ENCODE measurements at places on chromosomes 1 and 21. TPM values are rescaled to one million over a fixed set of nuclear protein-coding genes. Genes with fewer than 3 reads are reported as not detected.

- no peak for DNase-seq
Measured at GRCh38 chr1:42847111-42847595, 740 bp downstream of the ZNF691 start.

DNA sequence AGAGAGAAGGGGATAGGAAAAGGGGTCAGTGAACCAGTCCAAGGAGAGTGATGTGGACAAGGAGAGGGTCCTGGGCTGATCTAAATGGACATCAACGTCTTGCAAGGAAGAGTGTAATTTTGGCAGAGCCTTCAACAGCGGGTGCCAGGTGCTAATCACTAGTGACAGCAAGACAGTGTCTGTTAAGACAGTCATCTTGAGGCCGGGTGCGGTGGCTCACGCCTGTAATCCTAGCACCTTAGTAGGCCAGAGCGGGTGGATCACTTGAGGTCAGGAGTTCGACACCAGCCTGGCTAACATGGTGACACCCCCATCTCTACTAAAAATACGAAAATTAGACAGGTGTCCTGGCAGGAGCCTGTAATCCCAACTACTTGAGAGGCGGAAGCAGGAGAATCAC lies 12.2 kb upstream of the PADI6 start:
- DNase-seq = no peak

DNA sequence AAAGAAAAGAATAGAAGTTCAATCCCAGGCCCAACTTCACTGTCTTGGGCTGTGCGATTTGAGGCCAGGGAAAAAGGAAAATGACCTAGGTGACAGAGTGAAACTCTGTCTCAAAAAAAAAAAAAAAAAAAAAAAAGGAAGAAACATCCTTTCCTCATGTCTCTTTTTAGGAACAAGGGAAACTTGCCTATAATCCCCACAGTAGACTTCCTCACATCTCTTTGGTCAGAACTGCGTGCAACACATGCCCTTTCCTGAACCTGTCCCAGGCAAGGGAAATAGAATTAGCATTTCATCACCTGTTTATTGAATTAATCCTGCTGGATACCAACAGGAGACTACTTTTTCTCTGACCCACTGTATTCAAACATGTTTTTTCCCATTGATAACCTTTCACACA lies 2.3 kb downstream of the DCST1 start:
- no peak for DNase-seq

- DNase-seq = no peak
Measured at GRCh38 chr1:32997381-32997891, 32.8 kb upstream of the RNF19B start.

DNA sequence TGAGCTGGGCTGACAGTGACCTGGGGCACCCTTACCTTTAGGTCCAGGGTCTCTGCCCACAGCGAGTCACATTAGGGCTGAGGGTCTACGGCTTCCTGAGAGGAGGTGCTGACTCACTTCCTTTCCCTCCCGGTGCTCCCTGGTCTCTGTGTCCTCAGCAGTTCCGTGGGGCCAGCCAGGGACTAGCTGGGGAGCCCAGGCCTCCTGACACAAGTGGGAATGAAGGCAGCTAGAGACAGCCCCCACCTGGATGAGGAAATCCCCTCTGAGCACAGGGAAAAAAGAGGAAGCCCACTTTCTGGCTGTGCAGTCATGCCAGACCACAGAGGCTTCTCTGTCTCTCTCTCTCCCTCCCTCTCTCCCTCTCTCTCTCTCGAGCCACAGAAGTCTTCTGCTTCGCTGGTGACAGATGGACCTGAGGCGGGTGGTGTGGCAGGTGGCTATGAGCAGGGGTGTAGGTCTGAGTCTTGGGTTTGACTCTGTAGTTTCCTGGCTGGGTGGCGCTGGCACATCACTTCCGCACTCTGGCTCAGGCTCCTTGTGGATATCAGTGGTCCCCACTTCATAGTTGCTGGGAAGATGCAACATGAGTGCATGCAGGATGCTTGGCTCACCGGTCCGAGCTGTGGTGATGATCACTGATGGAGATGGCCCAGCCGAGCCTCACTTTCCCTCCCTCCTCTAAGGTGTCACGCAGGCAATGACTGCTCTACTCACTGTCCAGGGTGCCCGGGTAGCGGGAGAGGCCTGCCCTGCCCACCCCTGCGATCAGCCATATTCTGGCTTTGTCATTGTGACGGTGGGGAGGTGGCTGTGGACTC lies 3.5 kb downstream of the SLC66A1 start:
- DNase-seq = no peak

GRCh38 chr1:183012301-183012994 lies 10.8 kb upstream of the LAMC1 start:
- no peak for DNase-seq

DNA sequence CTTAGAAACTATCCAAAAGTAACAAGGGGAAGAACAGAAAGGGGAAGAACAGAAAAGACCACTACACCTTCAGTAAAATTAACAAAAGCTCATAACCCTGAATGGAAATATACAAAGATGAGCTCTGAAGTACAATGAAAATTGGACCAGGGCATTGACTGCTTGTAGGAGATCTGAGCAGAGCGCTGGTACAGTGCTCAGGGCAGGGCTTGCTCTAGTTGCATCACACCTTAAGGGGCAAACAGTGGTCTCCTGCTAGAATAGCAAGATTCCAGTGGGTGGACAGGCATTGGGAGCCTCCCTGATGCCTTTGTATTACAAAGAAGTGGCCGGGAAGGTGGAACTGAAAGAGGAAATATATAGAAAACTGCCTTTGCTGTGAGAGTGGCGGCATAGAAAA lies 111.9 kb upstream of the RGS1 start:
- DNase-seq = no peak

DNA sequence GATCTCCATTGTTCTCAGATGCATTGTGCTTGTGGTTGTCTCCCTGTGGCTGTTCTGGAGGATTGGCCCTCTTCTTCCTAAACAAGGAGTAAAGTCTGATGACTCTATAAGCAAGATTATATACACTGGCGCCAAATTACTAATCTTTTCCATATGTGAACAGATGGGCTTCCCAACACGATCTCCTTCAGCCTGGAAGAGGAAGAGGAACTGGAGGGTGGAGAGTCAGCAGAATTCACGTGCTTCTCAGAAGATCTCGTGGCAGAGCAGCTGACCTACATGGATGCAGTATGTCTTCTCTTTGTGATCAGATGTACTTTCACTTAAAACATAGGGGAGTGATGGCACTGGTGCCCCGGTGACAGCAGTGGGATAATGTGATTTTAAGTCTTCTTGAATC lies 78.7 kb downstream of the RGL1 start:
- DNase-seq = no peak

DNA sequence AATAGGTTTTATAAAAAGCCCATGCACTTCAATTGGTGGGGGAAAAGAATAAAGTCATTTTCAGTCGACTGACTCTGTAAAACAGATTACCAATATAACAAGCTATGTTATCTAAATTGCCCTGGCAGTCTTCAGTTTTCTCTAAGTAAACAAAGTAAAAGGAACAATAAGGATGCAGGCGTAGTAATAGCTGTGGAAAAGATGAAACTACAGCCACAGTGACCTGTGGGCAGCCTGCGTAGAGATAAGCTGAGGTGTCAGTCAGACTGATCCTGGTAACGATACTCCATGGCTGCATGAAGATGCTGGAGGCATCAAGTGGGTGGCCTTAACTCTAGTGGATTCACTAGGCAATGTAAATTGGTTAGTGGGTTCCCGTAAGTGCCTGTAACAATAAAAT lies 29.3 kb downstream of the CLCC1 start:
- no peak for DNase-seq

The SCAMP3 gene
- 89.7 TPM for total RNA-seq

The RGL1 gene
- 2.8 TPM for total RNA-seq
